Immature natural killer cell (primary cell): ENCODE measurements at places on chromosomes 4 and X.

DNA sequence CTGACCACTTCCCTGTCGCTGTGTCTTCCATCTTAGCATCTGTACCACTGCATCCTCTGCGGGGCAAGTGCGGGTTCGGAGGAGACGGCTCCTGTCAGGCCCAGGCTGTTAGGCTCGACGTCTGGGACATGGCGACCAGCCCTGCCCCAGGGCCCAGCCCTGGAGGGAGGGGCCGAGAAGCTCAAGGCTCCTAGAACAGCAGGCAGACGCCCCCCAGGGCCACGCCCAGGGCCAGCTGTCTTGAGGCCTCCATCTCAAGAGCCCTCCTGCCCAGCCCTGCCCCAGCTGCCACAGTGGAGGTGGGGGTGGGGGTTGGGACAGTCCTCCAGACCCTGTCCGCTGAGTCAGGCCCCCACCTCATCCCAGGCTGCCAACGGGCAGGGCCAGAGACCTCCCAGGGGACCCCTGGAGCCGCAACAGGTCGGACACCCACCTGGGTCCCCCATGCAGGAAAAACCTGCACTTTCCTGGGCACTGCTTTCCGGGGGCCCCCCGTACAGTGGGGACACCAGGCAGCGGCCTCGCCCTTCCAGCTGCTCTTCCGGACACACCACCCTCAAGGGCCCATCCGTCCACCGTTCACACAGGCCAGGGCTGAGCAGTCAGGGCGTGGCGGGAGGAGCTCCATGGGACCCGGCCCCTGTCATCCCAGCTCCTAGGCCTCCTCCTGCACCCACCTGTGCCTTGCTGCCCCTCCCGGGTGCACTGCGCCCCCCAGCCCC is 83.1 kb downstream of the FAM53A start:
- DNase-seq: no peak

DNA sequence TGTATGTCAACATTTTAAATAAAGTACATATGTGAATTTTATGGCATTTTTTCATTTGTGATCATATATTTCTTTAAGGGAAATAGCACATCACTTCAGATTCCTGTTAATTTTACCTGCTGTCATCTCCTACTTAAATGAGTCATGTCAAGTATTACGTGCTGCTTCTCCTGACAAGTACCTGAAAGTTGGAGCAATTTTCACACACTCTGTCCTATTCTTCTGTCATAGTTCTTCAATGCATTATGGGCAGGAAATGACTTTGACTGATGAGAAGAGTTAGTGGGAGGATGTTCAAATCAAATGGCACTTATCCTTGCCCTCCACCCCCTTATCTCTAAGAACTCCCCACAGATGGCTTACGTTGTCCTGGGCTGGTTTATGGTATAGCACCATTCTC is 64.2 kb upstream of the SYTL5 start:
- no peak for DNase-seq

- no peak for DNase-seq
Measured at GRCh38 chr4:172287117-172287516, 473.9 kb downstream of the GALNTL6 start.

DNA sequence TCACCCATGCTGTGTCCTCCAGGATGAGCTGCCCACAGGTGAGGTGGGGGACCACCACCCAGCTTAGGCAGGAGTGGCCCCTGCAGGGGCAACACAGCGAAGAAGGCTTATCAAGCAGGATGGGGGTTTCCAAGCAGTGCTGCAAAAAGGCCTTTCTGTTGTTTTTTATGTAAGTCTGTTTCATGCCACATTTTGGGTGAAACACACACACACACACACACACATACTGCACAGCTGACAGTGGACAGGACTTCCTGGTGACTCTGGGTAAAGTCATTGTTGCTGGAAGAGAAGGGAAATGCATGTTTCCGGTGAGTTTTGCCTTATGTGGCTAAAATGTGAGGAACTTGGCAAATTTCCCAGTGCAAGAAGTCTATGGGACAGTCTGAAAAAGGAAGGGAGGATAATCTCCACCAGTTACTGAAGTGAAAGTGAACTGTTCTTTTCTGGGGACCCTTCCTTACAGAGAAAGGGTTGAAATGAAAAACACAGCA is 119.2 kb downstream of the IRF2 start:
- DNase-seq: peak; percentile 54

DNA sequence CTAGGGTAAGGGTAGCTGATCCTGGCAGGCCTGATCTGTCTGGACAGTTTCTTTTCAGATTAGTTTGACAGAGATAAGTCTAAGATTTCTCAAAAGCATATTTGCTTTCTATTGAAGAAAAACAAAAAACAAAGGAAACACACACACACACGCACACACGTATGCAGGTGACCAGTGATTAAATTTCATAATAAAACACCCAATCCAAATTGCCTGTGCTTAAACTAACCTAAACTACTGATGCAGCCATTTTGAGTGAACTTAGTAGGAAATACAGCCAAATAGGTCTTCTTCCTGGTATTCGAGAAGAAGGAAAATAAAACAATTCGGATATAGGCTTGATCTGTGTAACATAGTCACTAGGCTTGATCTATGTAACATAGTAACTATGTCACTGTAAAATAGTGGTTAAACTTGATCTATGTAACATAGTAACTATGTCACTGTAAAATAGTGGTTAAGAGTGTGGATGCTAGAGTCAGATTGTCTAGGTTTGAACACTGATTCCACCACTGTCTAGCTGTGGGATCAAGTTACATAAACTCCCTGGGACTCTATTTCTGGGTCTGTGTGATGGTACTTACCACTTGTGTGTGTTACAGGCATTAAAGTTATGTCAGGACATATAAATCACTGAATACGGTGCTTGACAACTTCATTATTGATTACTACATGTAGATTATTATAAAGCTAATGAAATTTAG is 9.8 kb upstream of the CCNG2 start:
- DNase-seq: no peak

GRCh38 chrX:40485973-40486372 is 94.8 kb upstream of the ATP6AP2 start:
- DNase-seq: no peak

GRCh38 chr4:140152013-140152703 is 1.8 kb downstream of the MAML3 start:
- DNase-seq: peak; percentile 78

GRCh38 chr4:147837854-147838253 is 106.0 kb downstream of the ARHGAP10 start:
- no peak for DNase-seq

- no peak for DNase-seq
Measured at GRCh38 chr4:188993871-188994270, 854.6 kb downstream of the TRIML1 start.

GRCh38 chrX:132031867-132032266 is 8.8 kb downstream of the STK26 start:
- DNase-seq: no peak

DNA sequence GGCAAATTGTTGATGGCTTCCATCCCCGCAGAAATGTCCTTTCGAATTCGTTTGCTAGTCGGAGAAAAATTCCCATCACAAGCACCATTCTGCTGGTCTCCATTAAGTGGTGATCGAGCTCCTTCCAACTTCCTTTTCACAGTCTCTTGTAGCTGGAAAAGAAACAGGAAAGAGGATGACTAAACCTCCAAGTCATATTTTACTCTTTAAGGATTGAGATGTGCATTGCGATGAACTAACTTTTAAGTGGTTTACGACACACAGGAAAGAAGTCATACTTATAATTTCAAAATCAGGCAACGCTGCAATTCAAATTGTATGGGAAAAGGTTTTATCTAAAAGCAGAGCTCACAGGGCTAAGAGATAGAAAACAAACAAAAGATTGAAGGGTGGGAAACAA is 225.2 kb downstream of the MGST2 start:
- no peak for DNase-seq

- DNase-seq: no peak
Measured at GRCh38 chrX:96619588-96619987, 65.1 kb upstream of the DIAPH2 start.

GRCh38 chr4:3017504-3017903 is 54.1 kb downstream of the GRK4 start:
- no peak for DNase-seq

GRCh38 chr4:20456407-20456806 is 204.7 kb downstream of the SLIT2 start:
- DNase-seq: no peak

GRCh38 chr4:35934320-35934981 is 309.9 kb downstream of the ARAP2 start:
- DNase-seq: peak; percentile 12

- no peak for DNase-seq
Measured at GRCh38 chr4:24248674-24249630, 335.4 kb downstream of the DHX15 start.

- DNase-seq: no peak
Measured at GRCh38 chrX:43969504-43970501, 3.4 kb downstream of the NDP start.

DNA sequence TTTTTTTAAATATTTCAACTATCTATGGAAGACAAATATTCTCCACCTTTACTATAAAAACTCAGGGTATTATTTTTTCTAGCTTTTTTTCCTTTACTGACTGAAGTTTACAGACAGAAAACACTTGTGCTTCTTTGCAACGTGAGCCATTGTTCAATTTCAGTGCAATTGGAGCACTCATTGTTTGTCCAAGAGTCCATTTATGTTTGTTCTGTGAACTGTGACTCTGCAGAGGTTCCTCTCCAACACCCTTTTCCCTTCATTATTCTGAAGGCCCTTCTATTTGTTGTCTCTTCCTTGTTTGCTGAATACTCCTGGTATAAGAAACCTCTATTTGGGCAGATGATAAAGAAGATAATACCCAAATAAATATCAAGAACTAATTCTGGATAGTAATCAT is 37.4 kb downstream of the DAPP1 start:
- no peak for DNase-seq

- DNase-seq: no peak
Measured at GRCh38 chr4:74394476-74395136, 29.7 kb downstream of the EREG start.

DNA sequence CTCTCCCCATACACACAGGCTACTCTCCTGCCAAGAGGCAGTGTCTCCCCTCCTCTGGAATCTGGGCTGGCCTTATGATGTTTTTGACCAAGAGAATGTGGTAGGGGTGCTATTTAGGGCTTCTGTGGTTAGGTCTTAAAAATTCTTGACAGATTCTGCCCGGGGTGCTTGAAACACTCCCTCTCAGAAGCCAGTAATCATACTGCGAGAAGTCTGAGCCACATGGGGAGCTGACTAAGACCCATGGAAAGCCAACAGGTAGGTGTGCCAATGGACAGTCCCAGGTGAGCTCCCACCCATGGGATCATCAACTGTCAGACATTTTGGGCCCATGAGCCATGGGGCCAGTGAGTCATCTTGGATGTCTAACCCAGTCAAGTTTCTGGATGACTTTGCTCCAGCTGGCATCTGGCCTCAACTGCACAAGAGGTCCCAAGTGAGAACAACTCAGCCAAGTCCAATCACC is 315.7 kb downstream of the FBXW7 start:
- DNase-seq: no peak

- peak; percentile 38 for DNase-seq
Measured at GRCh38 chr4:148444296-148445070, 2.3 kb upstream of the NR3C2 start.
